Thyroid gland (tissue), 4 donors: ENCODE measurements at places on chromosomes 2 and 18.
A peak's percentile ranks its signal among the peaks of the same experiment; 100 is the strongest.

GRCh38 chr2:138902239-138902871, 122.2 kb upstream of the NXPH2 start:
- DNase-seq: no peak
- no peak overlapping the region for H3K4me3 ChIP-seq
- H3K27me3 ChIP-seq: no peaks in the 10 kb centered on the region
- no peaks in the 10 kb centered on the region for H3K36me3 ChIP-seq

GRCh38 chr2:202116691-202117090, 43.6 kb downstream of the KIAA2012 start:
- H3K36me3 ChIP-seq: no peaks in the 10 kb centered on the region
- peaks cover 7% of the 10 kb centered on the region for H3K4me1 ChIP-seq
- H3K4me3 ChIP-seq: no peak overlapping the region
- no peaks in the 10 kb centered on the region for H3K27me3 ChIP-seq
- H3K27ac ChIP-seq: no peak overlapping the region

DNA sequence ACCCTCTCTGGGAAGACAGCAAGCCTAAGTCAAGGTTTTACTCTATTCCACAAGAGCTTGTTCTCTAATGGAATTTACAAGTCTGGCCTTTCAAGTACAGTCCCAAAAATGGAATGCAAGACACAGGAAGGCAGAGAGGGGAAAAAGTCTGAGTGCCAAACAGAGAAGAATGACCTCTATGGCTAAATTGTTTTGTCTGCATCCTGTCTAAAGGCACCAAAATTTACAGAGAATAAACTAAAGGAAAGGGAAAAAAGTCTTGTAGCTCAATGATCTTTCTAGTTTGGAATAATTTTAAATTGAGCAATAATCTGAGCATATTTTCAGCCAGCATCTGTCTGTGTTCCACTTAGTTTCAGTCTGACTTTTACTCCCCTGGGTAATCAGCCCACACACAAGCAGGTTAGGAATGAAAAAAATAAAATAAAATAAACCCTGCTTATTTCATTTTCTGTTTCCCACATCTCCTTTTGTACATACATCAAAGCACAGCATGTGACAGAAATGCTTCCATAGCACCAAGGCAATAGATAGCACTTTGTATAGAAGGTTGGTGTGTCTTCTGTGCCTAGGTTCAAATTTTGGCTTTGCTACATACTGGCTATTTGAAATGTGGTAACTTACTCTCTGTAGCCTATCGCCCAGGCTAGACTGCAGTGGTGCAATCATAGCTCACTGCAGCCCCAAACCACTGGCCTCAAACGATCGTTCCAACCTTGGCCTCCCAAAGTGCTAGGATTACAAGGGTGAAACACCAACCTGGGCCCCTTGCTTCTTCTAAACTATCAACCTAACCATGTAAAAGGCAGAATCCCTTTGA, 105.1 kb downstream of the SLC8A1 start:
- H3K4me3 ChIP-seq: no peak overlapping the region
- no peak for DNase-seq
- no peaks in the 10 kb centered on the region for H3K4me1 ChIP-seq
- H3K36me3 ChIP-seq: no peaks in the 10 kb centered on the region

DNA sequence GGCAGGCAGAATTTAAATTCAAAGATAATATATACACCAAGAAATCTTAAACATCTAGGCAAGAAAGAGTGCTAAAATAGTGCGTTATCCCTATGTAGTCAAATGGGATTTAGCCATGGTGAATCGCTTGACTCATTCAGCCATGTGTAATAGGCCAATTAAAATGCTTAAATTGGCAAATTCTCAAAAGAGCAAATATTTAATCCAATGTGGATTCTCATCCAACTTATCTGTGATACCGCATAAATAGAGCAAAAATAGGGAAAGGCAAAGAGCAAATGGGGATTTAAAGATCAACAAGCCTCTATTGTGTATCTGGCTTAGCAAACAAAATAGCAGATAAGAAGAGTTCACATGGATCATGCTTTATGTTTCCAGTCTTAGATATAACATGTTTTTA, 123.2 kb upstream of the RPRM start:
- no peaks in the 10 kb centered on the region for H3K4me1 ChIP-seq
- H3K27me3 ChIP-seq: no peaks in the 10 kb centered on the region
- no peaks in the 10 kb centered on the region for H3K36me3 ChIP-seq
- no peak overlapping the region for H3K4me3 ChIP-seq
- no peak overlapping the region for H3K27ac ChIP-seq
- no peak for DNase-seq

DNA sequence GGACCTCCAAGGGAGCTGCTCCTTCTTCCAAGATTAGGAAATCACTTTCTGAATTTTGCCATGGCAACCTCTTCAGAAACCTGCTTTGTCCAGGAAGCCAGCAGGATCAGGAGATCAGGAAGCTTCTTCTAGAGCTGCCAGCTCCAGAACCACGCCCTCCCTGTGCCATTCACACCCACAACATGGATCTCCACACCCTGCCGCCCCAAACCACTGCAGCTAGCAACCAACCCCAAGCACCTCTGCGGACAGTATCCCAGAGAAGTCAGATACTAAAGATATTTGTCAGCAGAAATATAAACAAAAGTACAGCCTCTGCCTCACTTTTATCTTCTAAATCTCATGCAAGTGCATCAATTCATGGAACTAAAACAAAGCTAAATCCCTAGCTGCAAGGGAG, 106.4 kb downstream of the VIT start:
- no peak overlapping the region for H3K4me3 ChIP-seq
- no peaks in the 10 kb centered on the region for H3K27me3 ChIP-seq
- H3K27ac ChIP-seq: no peak overlapping the region
- DNase-seq: no peak
- no peaks in the 10 kb centered on the region for H3K36me3 ChIP-seq
- H3K4me1 ChIP-seq: no peaks in the 10 kb centered on the region

DNA sequence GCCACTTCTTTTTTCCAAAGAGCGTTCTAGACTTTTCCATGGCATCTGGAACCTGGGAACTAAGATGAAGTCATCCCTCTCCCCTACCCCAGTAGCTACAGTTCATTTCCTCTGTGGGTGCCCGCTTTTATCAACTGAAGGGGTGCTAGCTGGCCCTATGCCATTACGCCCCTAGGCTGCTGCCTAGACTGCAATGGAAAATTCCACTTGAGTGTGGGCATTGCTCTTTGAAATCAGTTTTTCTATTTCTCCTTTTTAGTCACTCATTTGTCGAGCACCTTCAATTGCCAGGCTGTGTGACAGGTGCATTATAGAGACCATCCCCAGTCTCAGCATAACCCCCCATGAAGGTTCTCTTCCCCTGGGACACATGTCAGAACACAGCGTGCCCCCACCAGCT, 7.3 kb downstream of the TEX51 start:
- no peak overlapping the region for H3K4me3 ChIP-seq
- DNase-seq: no peak
- no peak overlapping the region for H3K27ac ChIP-seq
- H3K36me3 ChIP-seq: no peaks in the 10 kb centered on the region
- H3K27me3 ChIP-seq: no peaks in the 10 kb centered on the region

DNA sequence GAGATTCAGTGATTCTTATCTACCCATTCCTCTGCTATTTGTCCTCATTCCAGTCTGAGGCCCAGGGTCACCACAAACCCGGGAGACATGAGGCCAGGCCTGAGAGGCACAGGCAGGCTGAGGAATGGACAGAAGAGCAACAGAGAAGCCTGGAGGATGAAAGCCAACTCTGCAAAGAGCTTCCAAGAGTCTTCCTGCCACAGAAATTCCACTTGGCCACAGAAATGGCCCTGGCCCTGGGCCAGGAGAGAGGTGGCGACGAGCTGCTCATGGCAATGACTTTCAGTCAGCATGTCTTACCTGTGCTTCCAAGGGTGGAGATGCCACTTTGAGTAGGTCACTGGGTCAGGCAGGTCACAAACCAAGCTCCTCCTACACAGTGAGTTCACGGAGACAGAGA, 155.3 kb upstream of the PKDCC start:
- DNase-seq: no peak
- no peaks in the 10 kb centered on the region for H3K4me1 ChIP-seq

DNA sequence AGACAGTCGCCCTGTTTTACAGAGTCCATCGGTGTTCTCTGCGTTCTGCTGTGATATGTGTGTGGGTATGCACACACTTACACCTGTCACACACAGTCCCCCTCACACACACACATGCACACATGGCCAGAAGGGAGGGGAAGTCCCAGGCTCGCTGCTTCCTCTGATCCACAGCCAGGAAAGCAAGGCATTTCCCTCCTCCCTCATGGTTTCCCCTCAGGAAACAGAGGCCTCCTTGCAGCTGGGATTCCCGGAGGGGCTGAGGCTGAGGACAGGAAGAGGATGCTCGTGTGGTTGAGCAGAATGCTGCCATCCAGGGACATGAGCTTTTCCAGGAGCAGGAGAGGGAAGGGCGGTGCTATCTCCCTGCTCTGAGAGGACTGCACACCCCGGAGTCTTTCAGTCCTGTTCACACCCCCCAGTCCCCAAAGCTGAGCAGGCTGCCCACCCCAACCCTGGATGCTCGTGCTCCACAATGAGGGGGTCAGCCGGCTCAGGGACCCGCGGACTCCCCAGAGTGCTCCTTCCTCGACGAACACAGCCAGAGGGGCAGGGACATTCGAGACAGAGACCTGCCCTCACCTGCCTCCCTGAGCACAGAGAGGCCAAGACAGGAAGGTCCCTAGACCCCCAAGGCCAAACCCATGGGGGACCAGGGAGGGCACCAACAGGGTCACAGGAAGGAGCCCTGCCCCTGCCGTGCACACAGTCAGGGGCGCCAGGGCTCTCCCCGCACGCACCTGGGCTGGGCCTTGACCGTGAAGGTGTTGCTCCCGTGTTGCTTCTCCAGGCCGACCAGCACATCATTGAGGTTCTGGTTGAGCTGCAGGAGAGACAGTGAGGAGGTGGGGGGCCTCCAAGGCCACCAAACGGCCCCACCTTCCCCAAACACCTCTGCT, 45.3 kb downstream of the BIN1 start:
- H3K4me3 ChIP-seq: no peak overlapping the region
- no peaks in the 10 kb centered on the region for H3K36me3 ChIP-seq
- H3K27ac ChIP-seq: no peak overlapping the region
- DNase-seq: no peak
- no peaks in the 10 kb centered on the region for H3K27me3 ChIP-seq

DNA sequence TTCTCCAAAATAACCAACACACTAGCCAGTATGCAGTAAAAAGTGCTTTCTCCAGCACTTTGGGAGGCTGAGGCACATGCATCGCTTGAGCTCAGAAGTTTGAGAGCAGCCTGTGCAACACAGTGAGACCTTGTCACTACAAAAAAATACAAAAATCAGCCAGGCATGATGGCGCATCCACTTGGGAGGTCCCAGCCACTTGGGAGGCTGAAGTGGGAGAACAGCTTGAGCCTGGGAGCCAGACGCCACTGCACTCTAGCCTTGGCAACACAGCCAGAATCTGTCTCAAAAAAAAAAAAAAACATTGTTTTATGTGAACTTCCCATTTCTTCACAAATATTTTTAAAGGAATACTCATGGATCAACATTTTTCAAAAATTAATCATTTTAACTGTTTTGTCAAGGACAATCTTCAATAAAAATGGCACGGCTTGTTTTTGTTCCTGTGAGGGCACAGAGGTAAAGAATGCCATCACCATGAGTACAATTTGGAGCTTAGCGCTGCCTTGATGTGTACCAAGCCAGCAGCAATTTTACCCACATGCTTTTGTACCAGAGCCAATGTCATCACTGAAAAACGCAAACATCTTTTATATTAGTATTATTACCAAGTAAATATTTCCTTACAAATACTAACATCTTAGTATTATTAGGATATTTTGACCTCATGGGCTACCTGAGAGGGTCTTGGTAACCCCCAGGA, 26.7 kb downstream of the RAB1A start:
- no peaks in the 10 kb centered on the region for H3K27me3 ChIP-seq
- peak; percentile 94 for DNase-seq
- peaks cover 42% of the 10 kb centered on the region for H3K4me1 ChIP-seq
- no peaks in the 10 kb centered on the region for H3K36me3 ChIP-seq
- H3K27ac ChIP-seq: peak overlapping the region; percentile 65

- no peak overlapping the region for H3K4me3 ChIP-seq
- peaks cover 12% of the 10 kb centered on the region for H3K4me1 ChIP-seq
- no peak overlapping the region for H3K27ac ChIP-seq
- H3K36me3 ChIP-seq: peaks cover 11% of the 10 kb centered on the region
- DNase-seq: no peak
These were observed 21.2 kb downstream of the SMAD4 start for GRCh38 chr18:51051105-51051712.
